GM06990 (cell line): ENCODE measurements at places on chromosomes 11 and 22.

DNA sequence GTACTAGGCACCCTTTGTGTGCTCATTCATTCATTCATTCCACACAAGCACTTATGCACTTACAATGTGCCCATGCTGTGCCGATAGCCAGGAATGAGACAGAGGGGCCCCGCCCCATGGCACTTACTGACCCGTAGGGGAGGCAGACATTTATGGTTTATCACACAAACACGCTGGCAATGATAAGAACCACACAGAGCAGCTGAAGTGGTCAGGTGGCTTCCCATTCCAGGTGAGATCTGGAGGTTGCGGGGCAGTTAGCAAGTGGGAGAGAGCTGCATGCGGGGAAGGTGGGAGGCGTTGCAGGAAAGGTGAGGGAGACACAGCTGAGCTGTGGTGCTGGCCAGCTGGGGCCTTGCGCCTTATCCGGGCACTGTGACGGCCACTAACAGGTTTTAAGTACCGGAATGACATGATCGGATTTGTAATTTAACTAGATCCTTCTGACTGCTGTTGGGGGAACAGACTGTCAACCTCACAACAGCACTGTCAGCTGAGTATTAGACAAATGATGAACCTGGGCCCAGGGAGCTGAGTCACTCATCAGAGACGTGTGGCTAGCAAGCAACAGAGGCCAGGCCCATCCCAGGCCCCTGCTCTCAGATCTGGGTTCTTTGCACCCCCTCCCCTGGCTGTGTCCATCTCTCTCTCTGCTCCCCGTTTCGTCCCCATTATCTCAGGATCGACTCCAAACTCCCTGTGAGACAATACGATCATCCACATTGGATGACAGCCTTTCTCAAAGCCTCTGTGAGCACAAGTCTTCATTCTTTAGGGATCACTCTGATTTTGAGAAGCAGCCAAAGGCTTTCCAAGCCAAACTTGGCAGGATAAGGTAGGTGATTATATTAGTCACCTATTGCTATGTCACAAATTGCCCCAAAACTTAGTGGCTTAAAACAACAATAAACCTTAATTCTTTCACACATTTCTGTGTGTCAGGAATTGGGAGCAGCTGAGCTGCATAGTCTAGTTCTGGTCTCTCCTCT, 28.4 kb downstream of the RASD2 start:
- DNase-seq: no peak

GRCh38 chr11:1997755-1998154, at the start of gene H19:
Gene H19 (minus strand): TSS chr11:1997842.
- DNase-seq: no peak

- DNase-seq: no peak
Measured at GRCh38 chr11:2297623-2298030, 4.1 kb downstream of the C11orf21 start.

DNA sequence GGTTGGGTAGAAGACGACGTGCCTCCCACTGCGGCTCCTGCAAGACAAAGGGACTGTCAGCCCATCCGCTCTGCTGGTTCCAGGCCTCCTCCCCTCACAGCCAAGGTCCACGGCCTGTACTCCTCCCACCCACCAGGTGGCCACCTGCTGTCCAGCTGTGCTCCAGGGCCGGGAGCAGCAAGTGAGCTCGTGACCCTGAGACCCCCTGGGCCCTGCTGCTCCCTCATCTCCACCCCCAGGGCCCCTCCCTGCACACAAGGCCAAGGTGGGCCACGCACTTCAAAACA, 27.4 kb downstream of the TSPAN4 start:
- no peak for DNase-seq

DNA sequence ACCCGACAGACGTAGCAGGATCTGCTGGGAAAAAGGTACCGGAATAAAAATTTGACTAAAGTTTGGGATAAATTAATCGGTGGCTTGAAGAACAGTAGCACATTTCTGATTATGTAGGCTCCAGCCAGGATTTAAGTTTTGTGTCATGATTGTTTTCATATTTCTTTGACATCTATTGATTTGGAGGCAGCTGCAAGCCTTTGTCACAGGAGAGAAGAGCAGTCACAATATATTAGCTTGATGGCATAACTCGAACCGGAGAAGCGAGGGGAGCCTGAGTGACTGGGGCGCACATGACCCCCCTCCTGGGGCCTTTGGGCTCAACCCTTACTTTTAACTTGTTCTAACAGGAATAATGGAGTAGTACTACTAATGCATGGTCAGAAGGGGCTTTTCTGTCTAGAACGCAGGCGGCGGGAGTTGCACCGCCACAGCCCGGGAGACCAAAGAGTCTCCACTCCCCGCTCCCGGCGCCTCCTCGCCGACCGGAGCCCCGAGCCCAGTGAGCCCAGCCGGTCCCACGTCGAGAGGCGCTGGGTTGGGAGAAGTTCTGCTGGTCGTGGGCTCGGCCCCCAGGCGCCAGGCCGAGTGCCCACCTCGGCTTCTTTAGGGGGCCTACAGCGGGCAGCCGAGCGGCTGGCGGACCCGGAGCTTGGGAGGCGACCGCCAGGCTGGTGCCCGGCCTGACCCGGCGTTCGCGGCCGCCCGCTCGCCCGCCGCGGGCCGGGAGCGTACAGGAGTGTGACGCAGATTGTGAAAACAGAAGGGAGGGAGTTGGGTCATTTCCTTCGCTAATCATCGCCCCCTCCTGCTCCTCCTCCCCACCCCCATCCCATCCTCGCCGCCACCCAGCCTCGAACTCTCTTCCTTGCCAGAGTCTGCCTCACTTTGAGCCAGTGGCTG, 15.7 kb upstream of the PAX6 start:
- DNase-seq: no peak

DNA sequence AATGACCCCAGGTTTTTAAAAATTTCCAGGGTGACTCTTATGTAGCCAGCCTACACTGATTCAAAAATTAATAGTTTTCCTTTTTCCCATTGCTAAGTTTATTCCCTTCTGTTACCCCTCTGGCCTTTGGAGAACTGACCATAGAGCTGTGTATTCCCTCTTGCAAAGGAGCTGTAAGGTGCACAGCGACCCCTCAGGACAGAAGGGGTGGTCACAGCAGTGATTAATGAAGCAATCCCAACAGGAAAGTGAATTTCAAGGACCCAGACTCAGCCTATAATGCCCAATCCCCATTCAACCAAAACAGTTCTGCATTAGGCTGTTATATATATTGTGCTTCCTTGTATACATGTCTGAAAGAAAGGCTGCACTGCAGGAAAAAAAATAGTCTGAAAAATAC, 147.1 kb downstream of the WT1 start:
- no peak for DNase-seq

GRCh38 chr11:111330234-111330893, 32.0 kb downstream of the POU2AF3 start:
- no peak for DNase-seq

DNA sequence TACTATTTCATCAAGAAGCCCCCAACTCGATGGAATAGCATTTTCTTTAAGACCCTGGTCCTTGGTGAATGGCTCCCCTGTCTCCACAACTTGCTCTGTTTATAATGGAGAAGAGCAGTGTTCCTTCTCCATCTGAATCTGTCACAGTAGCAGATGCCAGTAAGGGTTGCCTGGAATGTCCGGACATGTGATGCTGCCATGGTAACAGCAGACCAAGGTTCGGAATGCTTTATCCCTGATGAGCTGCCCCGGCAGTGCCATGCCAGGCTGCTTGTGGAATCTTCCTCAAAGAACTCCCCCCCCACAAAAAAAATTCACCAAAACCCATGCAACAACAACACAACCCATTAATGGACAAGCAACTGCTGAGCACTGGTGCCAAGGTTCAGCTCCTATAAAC, 72.5 kb downstream of the KCNC1 start:
- DNase-seq: no peak

DNA sequence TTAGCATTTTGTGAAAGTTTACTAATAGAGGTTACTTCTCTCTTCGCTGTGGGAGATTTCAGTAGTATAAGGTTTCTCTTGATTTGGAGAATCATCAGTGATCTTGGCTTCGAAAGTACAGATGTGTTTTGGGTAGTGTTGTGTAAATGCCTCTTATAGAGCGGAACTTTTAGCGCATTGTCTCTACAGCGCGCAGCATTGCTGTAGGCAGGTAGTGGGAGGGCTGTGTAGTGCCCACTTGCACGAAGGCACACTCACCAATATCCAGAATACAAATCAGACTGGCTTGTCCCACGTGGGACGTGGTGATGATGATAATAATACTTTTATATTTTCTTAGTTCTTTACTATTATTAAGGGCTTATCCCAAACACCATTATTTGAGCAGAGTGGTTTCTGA, 51.4 kb downstream of the FAM83F start:
- DNase-seq: no peak
